LHCN-M2 (cell line): ENCODE measurements at places on chromosomes 1 and 21.

- DNase-seq: no peak
These were observed 10.2 kb upstream of the RCAN1 start for GRCh38 chr21:34625030-34625593.

DNA sequence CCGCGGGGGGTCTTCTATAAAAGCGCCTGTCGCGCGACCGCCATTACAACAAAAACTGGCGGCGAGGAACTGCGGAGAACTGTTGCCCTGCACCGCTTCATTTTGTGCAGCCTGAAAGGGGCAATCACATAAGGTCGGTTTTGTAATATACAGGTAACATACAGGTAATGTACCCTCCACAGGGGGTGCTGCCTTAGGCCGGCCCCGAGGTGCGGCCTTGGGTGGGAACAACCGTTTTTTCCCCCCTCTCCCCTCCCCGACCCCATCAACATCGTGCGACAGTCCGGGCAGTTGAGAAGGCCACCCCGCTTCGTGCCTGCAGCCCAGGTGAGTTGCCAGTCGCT lies at the start of gene BRDT:
TSS of gene BRDT (plus strand) at position 46 of the 344 bp plus-strand sequence. CDS start 13,354 bp downstream, outside the sequence.
- no peak for DNase-seq

DNA sequence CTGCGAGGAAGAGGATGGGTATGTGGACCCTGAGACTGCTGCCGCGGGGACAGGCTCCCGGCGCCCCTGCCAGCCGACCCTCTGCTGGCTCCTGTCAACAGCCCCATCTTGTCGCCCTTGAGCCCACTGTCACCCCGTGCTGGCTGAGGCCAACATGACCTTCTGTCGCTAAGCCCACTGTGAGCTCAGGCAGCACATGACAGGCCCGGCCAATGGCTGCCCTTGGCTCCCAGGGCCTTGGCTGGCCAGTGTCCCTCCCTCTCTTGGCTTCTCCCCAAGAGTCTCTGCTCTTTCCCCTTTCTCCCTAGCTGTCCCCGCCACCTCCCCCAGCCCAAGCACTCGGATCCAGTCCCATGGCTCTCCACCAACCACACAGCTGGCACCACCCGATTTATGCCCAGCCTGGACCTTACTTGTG lies 3.5 kb downstream of the PEX10 start:
- DNase-seq: no peak

- DNase-seq: peak; percentile 13
These were observed 5.6 kb upstream of the KCNA10 start for GRCh38 chr1:110524311-110525248.

- DNase-seq: no peak
These were observed 182.1 kb downstream of the RHOU start for GRCh38 chr1:228917342-228917741.

- no peak for DNase-seq
These were observed 953.0 kb downstream of the AMY1C start for GRCh38 chr1:104702731-104703130.

GRCh38 chr1:201049248-201049831 lies 25.8 kb upstream of the KIF21B start:
- no peak for DNase-seq
